Kidney glomerular epithelial cell (primary cell): ENCODE measurements at places on chromosomes 1 and 21.

DNA sequence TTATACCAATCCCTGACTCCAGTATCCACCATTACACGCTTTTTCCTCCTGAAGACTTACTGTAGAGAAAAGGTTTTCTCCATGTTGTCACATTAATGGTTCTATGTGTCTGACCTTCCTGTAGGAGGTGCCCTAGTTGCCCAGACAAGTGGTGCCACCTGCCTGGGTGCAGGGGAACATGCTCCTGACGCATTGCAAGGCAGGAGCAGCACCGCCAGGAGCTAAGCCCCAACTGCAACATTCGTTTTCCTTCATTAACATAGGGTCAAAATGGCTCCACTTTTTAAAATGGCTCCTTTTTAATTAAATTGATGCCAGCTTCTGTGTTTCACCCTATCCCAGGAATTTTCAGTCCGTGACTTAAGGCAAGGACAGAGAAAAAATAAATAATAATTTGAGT, 220.1 kb upstream of the SAMSN1 start:
- DNase-seq = no peak

DNA sequence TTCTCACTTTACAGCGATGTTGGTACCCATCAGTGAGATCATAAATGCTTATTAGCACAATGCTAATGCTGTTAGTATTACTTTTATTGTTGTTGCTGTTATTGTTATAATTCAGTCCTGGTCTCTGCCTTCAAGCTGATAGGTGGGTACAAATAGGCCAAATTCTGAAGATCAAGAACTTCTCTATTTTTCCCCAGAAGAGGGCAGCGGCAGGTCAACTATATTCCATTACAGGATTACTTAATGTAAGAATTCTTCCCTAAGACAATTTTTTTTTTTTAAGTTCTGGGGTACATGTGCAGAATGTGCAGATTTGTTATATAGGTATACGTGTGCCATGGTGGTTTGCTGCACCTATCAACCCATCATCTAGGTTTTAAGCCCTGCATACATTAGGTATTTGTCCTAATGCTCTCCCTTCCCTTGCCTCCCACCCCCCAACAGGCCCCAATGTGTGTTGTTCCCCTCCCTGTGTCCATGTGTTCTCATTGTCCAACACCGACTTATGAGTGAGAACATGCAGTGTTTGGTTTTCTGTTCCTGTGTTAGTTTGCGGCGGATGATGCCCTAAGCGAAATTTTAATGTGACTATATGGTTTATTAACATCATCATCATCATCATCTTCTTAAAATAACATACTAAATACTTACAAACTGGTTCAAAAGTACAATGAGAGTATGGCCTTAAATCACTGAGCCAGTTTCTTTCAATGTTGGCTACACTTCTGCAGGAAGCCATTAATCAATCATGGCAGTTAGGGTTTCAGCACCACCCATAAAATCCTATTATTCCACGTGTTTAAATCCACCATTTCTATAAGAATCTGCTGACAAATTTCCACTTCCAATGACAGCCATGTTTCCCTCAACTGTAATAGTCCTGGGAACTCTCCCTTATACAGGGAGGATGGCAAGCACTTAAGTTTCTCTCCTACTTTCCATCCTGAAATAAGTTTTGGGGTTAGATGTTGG, 19.2 kb downstream of the SLC19A2 start:
- peak; percentile 22 for DNase-seq

DNA sequence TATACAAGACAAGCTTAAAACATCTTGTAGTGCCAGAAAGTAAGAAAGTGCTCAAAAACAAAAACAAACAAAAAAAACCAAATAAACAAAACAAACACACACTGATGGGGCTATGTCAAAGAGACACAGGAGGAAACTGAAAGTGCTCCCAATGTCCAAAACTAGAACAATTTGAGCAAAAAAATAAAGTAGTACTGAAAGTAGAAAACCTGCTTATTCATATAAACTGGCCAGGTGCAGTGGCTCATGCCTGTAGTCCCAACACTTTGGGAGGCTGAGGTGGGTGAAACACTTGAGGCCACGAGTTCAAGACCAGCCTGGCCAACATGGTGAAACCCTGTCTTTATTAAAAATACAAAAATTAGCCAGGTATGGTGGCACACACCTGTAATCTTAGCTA, 129.9 kb downstream of the GLUL start:
- DNase-seq = no peak

DNA sequence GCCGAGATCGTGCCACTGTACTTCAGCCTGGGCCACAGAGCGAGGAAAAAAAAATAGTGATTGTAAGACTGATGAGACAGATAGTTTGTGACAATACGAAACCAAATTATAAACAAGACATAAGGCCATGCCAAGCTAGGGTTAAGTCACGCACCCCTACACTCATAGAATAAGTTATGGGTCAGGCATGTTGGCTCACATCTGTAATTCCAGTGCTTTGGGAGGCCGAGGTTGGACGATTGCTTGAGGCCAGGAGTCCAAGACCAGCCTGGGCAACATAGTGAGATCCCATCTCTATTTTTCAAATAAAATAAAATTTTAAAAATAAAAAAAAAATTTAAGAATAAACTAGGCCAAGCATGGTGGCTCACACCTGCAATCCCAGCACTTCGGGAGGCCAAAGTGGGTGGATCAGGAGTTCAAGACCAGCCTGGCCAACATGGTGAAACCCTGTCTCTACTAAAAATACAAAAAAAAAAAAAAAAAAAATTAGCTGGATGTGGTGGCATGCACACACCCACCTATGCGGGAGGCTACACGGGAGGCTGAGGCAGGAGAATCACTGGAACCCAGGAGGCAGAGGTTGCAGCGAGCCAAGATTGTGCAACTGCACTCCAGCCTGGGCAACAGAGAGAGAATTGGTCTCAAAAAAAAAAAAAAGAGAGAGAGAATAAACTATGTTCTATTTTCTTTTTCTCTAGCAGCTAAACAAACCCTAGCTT, 50.1 kb upstream of the SPOCD1 start:
- DNase-seq = no peak
